ENCODE measurements at places on chromosomes 4 and X.

- no peak for DNase-seq
Observed at GRCh38 chr4:11599064-11599463, 170.4 kb upstream of the HS3ST1 start.

DNA sequence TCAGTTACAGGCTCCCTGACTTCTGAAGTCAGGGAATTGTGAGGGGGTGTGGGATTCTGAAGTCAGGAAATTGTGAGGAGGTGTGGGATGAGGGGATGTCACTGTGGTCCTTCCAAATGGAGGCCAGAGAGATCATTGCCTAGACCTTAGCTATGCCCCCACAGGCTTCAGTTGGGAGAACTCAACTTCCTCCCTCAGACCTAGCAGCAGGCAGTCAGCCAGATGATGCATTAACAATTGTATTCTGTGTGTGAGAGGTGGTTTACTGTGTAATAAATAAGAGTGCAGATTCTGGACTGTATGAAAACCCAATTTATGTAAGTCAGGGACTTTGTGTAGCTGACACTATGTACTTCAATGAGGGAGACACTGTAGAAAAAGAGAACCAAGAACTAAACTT, 65.7 kb downstream of the FREM3 start:
- DNase-seq = no peak

DNA sequence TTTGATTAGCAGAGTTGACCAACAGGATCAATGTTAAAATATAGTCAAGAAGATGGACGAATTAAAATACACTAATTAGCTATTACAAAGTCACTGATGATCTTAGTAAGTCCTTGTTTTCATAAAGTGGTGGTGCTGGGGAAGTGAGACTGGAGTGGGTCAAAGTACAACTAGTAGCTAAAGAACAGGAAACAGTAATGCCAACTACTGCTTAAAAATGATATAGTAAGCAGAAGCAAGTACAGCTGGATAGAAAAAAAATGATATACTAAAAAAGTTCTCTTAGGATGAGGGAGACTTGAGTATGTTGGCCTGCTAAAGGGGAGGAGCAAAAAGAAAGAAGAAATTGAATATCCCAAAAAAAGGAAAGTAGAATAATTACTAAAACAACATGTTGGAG, 580.8 kb upstream of the FTHL17 start:
- DNase-seq = no peak

- no peak for DNase-seq
Observed at GRCh38 chrX:13364230-13364857, 44.5 kb upstream of the ATXN3L start.

GRCh38 chr4:141207961-141208360, 12.7 kb upstream of the ZNF330 start:
- no peak for DNase-seq

DNA sequence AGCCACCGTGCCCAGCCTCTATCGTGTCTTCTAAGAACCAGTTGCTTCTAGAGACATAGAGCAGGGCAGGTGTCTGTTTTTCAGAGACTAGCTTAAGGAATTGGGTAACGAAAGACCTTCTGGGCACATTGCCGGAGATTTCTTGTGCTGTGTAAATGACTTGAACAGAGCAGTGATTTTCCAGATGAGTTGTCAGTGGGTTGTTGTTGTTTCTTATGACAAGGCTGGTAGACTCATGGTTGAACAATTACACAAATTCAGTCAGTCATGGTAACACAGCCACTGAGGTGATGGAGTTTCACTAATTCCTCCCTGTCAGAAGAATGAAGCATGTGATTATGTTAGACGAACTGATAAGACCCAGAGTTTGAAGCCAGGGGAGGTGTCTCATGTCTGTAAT, 20.5 kb upstream of the DDX3X start:
- no peak for DNase-seq

DNA sequence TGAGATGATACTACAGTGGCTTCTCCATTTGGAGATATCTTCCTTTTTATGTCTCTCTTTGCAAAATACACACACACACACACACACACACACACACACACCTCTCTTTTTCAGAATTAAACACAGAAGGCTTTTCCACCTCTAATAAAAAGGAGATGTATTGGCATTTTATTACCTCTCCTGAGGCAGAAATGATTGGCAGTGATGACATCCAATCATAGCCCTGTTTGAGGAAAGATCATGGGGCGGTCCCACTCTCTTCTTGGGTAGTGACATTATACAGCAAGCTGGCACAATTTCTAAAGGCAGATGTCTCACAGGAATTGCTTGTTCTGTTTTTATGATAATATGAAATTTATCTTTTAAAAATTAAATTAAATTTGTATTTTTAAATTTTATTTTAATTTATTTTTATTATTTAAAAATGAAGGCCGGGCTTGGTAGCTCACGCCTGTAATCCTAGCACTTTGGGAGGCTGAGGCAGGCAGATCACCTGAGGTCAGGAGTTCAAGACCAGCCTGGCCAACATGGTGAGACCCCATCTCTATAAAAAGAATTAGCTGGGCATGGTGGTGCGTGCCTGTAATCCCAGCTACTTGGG, 15.6 kb downstream of the CHRNA9 start:
- no peak for DNase-seq

- DNase-seq = no peak
Observed at GRCh38 chr4:119835613-119835910, 207.0 kb upstream of the PDE5A start.

DNA sequence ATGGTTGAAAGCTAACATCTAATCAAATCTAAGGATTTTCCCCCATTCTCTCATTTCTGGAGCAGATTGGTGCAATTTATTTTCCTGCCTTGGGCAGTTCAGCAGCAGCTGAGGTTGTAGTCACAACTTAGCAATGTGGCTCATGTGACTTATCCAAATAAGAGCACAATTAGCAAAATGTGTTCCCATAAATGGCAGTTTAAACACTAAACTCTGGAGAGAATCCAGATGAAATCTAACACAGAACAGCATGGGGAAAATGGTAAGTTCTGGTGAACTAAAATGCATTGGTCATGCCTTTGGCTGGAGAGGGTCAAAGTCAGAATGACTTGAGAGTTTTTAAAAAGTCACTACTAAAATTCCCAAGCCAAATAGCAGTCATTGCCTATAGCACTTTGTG, 422.6 kb upstream of the DIPK2B start:
- peak; percentile 10 for DNase-seq

DNA sequence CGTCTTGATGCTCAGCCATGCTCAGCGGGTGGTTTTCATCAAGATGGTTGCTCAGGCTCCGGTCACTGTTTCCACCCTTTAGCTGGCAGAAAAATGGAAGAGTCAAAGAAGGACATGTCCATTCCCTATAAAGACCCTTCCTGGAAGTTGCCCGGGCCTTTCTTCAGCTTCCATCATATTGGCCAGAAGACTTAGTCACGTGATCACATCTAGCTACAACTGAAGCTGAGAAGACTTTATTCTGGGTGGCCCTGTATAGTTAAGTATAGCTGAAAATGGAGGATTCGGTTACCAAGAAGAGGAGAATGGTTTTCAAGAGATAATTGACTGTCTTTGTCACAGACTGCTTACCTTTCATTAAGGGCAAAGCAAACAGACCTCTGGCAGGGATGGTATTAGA, 296.7 kb upstream of the CASK start:
- DNase-seq = no peak

DNA sequence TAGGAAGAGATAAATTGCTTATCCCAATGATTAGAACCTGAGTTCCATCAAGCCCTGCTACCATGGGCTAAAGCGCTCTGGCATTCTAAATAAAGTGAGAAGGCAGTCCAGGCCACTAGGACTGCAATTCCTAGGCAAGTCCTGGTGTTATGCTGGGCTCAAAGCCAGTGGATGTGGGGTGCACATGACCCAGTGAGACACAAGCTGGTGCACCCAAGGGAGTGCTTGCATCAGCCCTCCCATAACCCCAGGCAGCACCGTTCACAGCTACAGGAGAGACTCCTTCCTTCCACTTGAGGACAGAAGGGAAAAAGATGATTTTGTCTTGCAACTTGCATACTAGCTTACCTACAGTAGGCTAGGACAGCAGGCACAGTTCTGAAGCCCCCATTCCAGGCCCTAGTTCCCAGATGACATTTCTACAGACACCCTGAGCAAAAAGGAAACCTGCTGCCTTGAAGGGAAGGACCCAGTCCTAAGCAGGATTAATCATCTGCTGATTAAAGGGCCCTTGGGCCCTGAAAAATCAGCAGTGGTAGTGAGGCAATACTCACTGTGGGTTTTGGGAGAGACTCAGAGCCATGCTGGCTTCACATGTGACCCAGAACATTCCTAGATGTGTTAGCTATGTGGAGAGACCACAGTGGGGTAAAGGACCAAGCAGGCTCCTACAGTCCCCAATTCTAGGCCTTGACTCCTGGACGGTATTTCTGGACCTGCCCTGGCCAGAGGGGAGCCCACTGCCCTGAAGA, 77.8 kb downstream of the KLHL13 start:
- DNase-seq = no peak

DNA sequence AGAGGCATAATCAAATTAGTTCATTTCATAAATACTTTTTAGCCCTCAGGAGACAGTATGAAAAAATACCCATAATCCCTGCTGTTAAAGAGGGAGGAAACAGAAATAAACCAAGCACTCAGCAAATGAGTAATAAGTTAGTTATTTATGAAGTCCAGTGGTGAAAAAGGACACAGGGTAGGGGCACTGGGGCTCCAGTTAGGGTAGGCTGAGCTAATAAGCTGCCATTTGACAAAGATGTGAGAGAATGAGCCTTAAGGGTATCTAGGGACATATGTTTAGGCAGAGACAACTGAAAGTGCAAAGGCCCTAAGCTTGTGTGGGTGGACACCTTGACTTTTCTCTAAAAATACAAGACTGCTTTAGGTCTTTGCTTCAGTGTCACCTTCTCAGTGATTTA, 94.4 kb downstream of the IL15 start:
- no peak for DNase-seq

- peak; percentile 68 for DNase-seq
Observed at GRCh38 chr4:7266525-7267292, 74.4 kb downstream of the SORCS2 start.

DNA sequence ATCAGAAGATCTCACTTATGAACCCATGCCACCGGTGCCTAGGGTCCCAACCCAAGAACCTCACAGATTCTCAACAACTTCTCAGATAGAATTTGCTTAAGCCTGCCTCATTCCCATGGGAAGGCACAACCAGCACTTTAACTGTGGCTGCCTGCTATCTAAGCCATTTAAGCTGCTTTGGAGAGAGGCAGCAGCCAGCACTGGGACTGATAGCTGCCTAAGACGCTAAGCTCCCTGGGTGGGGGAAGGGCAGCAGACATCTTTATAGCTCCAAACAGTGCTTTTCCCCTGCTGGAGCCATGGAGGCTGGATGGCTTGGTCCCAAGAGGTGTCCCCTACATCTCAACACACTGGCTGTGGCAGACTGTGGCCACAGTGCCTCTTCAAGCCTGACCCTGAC, 1268.6 kb downstream of the FAM133A start:
- no peak for DNase-seq

- peak; percentile 30 for DNase-seq
Observed at GRCh38 chr4:98688411-98689290, 30.2 kb upstream of the TSPAN5 start.

- no peak for DNase-seq
Observed at GRCh38 chr4:45554423-45554822, 569.4 kb downstream of the GABRG1 start.

- DNase-seq = no peak
Observed at GRCh38 chr4:110635163-110635865, 12.4 kb upstream of the PITX2 start.

GRCh38 chr4:17664755-17665154, 50.3 kb downstream of the MED28 start:
- no peak for DNase-seq

- no peak for DNase-seq
Observed at GRCh38 chr4:1399508-1400190, 6.6 kb downstream of the NKX1-1 start.

DNA sequence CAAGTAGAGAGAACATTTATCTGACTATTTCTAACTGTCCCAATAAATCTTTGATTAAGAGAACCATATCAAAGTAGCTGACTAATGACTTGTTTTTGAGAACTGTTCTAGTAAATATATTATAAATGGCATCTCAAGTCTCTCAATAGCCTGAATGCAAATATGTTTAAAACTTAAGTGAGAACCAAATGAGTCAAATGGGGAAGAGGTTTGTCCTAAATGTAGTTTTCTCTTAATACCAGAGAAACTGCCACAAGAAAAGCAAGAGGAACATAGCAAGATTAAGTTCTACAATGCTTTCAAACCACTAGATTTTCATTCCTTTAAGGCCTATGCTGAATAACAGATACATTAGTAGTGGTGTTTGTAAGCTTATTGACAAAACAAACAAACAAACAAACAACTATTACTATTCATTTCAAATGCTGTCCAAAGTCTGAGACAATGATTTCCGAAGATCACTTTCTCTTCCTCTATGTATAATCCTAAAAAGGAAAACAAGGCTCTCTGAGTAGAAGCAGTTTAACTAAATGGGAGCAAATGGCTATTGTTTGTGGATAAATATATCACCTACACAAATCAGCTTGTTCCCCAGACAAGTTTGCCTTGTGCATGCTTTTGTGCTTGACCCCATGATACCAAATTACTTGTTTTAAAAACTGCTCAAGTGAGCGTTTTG, 408.4 kb upstream of the EMCN start:
- DNase-seq = no peak

- peak; percentile 79 for DNase-seq
Observed at GRCh38 chr4:140427106-140427918, at the start of gene CLGN. Gene CLGN, minus strand, starts transcription at chr4:140427648. Its CDS starts 14,570 bp downstream, at chr4:140413078.

DNA sequence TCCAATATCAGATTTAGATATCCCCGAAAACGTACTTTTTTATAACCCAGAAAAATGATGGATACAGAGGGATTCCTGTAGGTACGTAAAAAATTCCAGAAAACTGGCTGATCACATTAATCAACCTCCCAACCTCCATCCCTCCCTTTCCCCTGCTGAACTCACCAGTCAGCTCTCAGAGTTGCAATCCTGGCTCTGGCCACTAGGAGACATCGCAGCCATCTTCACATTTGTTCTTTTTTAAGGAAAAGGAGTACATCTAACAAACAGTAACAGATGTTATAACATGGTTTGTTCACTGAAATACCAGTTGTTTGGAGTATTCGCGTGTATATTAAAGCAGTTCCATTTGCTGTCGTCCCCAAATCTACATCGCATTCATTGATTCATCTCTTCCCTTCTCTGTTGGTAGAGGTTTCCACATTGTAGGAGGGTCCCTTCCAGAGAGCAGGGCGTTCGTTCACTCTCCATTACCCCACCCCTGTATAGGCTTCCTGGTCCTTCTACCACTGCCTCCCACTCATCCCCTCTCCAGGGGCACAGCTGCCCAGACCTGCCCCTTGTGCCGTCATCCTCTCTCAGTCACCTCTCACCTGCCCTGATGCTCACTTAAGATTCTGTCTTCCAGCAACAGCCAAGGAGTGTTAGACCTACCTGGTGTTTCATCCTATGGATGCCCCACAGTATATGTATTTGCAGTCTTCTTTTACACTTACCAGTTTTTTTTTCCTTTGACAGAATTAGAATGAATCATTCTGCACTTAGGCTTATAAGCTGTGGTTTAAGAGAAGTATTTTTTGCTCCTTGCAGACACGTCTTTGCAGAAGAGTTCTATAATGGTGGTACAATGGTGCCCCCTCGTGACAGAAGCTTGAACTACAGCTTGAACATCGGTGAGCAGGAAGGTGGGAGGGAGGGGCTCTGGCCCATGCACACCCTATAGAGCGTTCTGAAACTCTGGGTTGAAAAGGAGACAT, 36.8 kb upstream of the RAB40AL start:
- DNase-seq = peak; percentile 6
